Progenitor cell of endocrine pancreas (in vitro differentiated cells): ENCODE measurements at places on chromosomes 1 and 21. TPM values are rescaled to one million over a fixed set of nuclear protein-coding genes. Genes with fewer than 3 reads are reported as not detected.

GRCh38 chr1:185632659-185633423 lies 101.3 kb upstream of the HMCN1 start:
- DNase-seq, result no peak

Gene CSF3R
- total RNA-seq, result 4.2 and 5.5 TPM in 2 replicates

Gene BRINP2
- total RNA-seq, result 0.11 and 0.41 TPM in 2 replicates

GRCh38 chr21:24420689-24421088 lies 1186.6 kb downstream of the MRPL39 start:
- DNase-seq, result no peak

GRCh38 chr1:23424293-23425192 lies at the start of gene TCEA3:
TCEA3 (minus strand) TSS chr1:23424748; CDS start chr1:23424633, 115 bp downstream.
- no peak for DNase-seq

Gene CELA3A
- total RNA-seq, result 1.5 and 3.1 TPM in 2 replicates

Gene FNBP1L
- total RNA-seq, result 132 and 136 TPM in 2 replicates

DNA sequence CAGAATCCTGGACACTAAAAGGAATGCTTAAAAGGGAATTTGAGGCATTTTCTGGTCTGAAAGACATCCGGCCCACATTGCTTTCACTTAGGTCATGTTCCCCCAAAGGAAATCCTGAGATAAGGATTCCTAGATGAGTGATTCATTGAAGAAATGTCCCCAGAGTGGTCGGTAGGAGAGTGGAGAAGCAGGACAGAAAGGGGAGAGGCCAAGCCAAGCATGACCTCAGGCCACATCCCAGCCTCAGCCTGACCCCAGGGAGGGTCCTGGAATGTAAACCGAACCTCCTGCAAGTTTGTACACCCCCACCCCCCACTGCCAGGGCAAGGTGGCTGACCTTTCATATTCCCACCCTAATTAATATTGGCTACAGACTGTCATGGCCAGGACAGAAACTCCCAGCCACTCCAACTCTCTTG lies 16.6 kb downstream of the HIVEP3 start:
- no peak for DNase-seq

GRCh38 chr1:183918589-183918988 lies 113.7 kb downstream of the RGL1 start:
- DNase-seq, result no peak

GRCh38 chr1:239897458-239897857 lies 194.2 kb upstream of the FMN2 start:
- no peak for DNase-seq

GRCh38 chr1:170593173-170594011 lies 61.4 kb downstream of the GORAB start:
- no peak for DNase-seq

DNA sequence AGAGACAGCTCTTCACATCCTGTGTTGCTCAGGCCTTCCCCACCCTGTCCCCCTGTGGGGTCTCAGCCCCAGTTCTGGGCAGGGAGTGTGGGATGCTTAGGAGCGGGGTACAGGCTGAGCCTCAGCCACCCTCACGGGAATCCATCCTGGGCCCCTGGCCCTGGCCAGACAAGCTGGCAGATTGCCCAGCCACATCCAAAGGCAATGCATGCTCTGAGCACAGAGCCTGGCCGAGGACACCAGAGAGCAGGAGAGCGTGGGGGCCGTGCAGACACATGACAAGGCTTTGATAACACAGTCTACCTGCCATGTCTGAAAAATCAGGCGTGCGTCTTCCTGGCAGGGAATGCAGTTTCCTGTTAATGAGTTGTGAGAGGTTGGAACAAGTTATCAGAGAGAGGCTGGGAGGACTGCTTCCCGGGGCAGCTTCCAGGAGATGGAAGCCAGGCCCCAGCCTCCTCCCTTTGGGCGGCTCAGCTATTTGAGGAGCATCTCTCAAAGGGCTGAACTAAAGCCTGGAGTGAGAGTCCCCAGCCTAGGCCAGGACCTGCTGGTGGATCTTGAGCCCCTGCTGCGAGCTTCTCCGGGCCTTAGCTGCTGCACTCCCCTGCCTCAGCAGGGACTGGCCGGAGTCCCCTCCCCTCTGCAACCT lies 72.2 kb upstream of the SELENON start:
- no peak for DNase-seq

- no peak for DNase-seq
Measured at GRCh38 chr21:35405981-35406380, 356.9 kb upstream of the RUNX1 start.

Gene MAP1LC3C
- total RNA-seq, result not detected in 2 replicates

GRCh38 chr1:112267206-112267605 lies 128.8 kb upstream of the CTTNBP2NL start:
- no peak for DNase-seq

Gene CRABP2
- 70.4 and 125 TPM in 2 replicates for total RNA-seq

DNA sequence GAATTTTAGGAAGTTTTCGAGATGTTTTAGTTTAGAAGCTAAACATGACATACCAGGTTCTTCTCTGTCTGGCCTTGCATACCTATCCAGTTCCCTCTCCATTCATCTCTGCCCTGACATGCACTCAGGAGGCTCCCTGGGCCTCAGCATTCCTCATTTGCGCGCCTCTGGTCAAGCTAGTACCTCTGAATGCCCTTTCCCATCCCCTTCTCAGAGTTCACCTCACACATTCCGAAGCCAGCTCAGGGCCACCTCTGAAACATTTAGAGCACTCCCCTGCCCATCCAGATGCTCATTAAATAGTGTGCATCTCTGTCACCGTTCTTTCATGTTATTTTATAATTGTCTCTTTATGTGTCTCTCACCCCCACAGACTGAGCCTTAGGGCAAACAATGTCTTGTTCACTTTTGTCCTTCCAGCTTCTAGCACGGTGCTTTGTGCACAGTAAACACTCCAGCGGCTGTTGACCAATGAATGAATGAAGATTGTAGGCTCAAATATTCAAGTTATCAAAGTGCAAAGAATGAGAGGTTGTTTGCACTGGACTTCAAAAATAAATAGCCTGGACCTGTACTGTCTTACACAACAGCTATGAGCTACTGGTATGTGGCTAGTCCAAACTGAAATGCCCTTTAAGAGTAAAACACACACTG lies 1.2 kb upstream of the DHCR24 start:
- DNase-seq, result no peak

DNA sequence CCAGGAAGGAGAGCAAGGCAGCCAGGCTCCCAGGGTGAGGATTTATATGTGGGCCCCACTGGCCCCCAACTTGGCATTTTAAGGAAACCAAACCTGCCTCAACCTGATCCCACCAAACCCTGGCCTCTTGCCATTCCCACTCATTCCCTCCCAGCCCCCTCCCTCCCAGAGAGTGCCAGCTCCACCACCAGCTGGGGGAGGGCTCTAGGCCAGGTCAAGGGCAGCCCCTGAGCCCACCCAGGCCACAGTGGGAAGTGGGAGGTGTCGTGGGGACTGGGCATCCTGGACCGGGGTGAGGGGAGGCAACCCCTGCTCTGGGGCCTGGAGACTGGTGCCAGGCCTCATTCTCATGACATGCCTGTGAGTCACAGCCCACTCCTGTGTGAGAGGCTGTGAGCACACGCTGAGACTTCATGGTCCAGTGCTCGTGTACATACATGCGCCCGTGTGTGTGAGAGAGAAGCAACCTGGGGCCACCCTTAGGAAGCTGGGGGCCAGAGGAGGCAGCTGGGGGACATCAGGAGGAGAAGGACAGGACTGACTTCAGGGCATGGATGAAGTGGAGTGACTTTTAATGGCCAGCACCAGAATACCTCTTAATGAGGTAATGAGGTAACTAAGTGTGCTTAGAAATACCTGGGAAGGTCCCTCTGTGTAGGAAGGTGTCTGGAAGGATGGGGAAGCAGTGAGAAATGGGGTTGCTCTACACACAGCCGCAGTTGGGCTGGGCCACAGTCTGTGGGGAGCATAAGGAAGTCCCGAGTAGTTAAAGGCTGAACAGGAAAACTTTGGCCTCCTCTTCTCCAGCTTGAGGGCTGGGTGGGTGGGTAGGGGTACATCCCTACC lies at the start of gene S100A2:
Gene S100A2 (minus strand): TSS at position 316 of the 846 bp plus-strand sequence. CDS start 1,967 bp downstream, outside the sequence.
- no peak for DNase-seq

- DNase-seq, result no peak
Measured at GRCh38 chr1:22530715-22531114, 32.6 kb upstream of the EPHA8 start.

Gene FCAMR
- not detected in 2 replicates for total RNA-seq

- DNase-seq, result no peak
Measured at GRCh38 chr1:26338670-26339069, 15.3 kb downstream of the CRYBG2 start.

GRCh38 chr1:227317523-227318015 lies 723 bp downstream of the CDC42BPA start:
- DNase-seq, result peak; percentile 45

Gene TLR5
- 3.2 and 3.9 TPM in 2 replicates for total RNA-seq

Gene TRIM17
- total RNA-seq, result 20.5 and 20.8 TPM in 2 replicates
